ENCODE measurements at places on chromosomes 7 and 10.

- no peak for DNase-seq
Measured at GRCh38 chr10:23344241-23344841, at the start of gene C10orf67. C10orf67 (minus strand) TSS chr10:23344797; CDS start chr10:23344774, 23 bp downstream.

- DNase-seq, result no peak
Measured at GRCh38 chr10:132519382-132520176, 18.0 kb upstream of the INPP5A start.

DNA sequence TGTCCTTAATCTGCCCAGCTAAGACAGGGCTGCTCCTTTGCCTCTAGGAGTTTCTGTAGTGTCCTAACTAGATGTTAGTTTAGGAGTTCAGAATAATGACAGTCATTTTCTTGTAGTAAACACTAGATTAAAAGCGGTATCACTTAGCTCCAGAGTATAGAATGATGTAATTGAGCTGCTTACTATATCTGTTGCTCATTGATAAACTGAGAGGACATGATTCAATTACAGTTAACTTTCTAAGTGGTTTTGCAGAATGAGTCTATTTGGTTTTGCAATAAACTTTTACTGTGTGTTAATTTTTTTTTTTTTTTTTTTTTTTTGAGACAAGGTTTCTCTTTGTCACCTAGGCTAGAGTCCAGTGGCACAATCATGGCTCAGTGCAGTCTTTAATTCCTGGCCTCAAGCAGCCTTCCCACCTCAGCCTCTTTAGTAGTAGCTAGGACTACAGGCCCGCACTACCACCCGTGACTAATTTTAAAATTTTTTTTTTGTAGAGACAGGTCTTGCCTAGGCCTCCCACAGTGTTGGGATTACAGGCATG, 1.8 kb downstream of the STMP1 start:
- DNase-seq, result no peak

DNA sequence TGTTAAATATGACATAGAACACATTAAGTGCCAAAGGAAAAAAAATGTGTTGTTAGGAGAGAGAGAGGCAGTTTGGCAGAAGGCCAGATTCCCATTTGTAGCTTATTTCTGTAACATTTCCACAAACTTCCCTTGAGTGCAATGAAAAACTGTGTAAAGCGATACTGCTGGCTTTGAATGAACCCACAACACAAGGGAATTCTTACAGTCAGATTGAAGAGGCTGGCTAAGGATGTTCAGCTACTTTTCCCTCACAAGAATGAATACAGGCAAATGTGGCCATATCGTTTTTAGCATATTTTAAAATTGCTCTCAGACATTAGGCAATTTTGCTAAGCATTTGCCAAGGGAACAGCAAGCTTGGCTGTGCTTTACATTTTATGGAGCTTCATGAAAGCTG, 614.1 kb upstream of the FZD8 start:
- DNase-seq, result no peak

GRCh38 chr7:91045606-91046005, 218.6 kb upstream of the FZD1 start:
- DNase-seq, result no peak

GRCh38 chr7:43591558-43592180, 8.8 kb downstream of the STK17A start:
- DNase-seq, result no peak

DNA sequence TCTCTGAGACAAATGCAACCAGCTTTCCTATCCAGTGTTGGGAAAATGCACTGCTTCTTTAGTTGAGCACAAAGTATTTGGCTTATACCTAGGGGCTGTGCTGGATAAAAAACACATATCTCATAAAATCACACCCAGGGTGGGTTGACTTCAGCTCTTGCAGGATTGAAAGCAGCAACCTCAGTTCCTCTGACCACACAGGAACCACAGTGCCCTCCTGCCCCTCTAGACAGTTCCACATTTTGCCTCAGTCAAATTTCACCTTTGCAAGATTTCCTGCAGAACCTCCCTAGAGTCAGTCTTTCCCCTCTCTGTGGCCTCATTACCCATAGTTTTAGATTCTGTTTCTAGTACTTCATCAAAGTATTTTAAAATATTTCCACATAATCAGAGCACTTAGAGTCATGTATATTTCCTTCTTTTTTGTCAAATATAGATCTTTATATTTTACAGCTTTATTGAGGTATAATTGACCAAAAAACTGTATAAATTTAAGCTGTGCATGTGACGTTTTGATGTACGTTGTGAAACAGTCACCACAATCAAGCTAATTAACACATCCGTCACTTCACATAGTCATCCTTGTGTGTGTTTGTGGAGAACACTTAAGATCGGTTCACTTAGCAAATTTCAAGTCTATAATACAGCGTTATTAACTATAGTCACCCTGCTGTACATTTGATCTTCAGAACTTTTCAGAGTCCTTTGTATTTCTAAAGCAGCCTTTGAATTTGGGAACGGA, 37.0 kb upstream of the EGR2 start:
- DNase-seq, result no peak

GRCh38 chr10:96576277-96576980, 10.4 kb downstream of the TM9SF3 start:
- no peak for DNase-seq

GRCh38 chr10:71354776-71355175, 35.7 kb downstream of the SLC29A3 start:
- no peak for DNase-seq
